ENCODE measurements at places on chromosomes 4 and X.

- no peak for DNase-seq
These were observed 2.9 kb upstream of the MND1 start for GRCh38 chr4:153341575-153342090.

DNA sequence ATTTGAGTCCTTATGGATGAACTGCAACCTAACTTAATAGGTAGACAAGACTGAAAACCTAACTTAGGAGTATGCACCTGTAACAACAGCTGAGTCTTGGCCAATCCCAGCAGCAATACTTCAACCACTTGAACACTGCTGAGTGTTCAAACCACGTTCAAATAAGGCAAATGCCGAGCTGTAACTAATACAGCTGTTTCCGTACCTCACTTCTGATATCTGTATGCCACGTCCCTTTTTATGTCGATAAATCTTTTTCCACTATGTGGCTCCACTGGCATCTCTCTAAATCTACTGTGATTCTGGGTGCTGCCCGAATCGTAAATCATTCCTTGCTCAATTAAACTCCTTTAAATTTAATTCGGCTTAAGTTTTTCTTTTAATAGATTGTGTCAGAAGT is 459.7 kb downstream of the INPP4B start:
- no peak for DNase-seq

DNA sequence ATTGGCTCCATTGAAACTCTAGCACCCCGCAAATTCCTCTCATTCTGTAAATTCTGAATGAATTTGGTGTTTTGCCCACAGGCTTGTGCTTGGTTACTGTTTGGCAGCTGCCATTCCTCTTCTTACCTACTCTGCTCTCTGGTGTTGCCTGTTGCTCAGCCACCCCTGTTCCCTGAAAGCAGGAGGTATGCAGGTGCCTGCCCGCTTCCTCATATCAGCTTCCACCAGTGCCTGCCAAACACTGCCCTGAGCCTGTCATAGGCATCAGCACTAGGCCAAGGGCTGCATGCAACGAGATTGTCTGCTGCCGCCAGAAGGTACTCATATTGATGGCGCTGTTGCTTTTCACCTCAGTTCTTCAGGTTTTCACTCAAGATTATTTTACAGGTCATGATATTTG is 978.1 kb downstream of the C4orf33 start:
- DNase-seq = no peak

- DNase-seq = no peak
These were observed 68.4 kb upstream of the MID1IP1 start for GRCh38 chrX:38732866-38733265.

- peak; percentile 15 for DNase-seq
These were observed 218.0 kb upstream of the AGTR2 start for GRCh38 chrX:115952417-115953092.

- DNase-seq = peak; percentile 36
These were observed 24.6 kb downstream of the VSIG4 start for GRCh38 chrX:66015152-66015831.

GRCh38 chrX:137044893-137045292 is 11.1 kb upstream of the GPR101 start:
- DNase-seq = no peak

Data from Ammon's horn (tissue), 1 donor.